ENCODE measurements at places on chromosomes 6 and 20. TPM values are rescaled to one million over a fixed set of nuclear protein-coding genes. Genes with fewer than 3 reads are reported as not detected.
A peak's percentile ranks its signal among the peaks of the same experiment; 100 is the strongest.

- peak; percentile 58 for DNase-seq
Measured at GRCh38 chr20:15654208-15654649, 919.0 kb downstream of the KIF16B start.

DNA sequence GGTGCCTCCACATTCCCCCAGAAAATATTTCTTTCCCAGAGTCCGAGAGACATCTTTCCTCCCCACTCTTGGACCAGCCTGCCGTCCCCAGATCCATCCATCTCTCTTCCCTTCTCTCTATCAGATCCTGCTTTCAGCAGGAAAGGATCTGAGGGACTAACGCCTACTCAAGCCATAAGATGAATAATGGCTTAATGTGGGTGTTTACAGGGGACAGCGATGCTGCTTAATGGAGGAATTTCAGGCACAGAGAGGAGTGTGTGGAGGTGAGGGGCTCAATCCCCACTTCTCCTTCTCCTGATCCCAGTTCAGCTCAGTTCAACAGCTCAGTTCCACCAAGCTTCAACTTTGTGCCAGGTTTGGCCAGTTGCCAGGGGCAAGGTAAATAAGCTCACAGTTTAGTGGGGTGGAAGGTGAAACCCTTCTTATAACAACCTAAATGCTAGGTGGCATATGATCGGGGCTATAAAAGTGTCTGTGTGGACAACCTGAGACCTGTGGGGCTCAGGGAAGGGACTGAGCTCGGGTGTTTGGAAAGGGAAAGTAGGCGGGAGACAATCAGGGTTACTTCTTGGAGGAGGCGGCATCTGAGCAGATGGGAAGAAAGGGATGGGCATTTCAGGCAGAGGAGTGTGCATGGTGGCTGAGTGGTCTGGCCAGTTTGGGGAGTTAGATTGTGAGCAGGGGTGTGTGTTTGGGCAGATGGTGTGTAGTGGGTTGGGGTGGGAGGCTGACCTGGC, 55.8 kb downstream of the CDH22 start:
- no peak for DNase-seq

DNA sequence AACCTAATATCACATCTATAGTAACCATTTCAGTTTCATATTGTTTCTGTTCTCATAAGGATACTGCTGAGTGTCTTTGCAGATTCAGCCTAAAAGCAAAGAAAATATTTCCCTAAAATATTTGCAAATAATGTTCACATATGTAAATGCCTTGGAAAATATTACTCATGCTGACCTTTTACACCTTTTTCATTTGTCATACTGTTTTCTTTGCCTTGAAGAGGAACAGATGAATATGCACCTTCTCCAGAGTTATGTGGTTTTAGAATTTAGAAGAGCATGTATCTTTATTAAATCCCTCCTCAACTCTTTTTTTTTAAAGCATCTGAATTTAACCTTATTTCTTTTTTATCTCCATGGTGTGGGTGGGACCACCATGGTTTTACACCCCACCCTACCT, 32.5 kb downstream of the NDUFAF5 start:
- peak; percentile 52 for DNase-seq

DNA sequence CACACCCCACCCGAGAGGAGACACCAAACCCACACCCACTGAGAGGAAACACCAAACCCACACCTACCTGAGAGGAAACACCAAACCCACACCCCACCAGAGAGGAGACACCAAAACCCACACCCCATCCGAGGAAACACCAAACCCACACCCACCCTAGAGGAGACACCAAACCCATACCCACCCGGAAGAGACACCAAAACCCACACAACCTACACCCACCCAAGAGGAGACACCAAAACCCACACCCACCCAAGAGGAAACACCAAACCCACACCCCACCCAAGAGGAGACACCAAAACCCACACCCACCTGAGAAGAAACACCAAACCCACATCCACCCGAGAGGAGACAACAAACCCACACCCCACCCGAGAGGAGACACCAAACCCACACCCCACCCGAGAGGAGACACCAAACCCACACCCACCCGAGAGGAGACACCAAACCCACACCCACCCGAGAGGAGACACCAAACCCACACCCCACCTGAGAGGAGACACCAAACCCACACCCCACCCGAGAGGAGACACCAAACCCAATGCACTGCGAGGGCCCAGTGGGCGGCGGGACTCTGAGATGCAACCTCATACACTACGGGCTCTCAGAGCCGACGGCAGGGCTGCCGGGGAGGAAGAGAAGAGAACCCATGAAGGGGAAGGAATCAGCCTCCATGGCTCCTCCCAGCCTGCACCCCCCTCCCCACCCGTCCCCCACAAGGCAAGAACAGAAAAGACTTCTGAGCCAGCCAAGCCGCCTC, 83.3 kb downstream of the TAF4 start:
- no peak for DNase-seq

DNA sequence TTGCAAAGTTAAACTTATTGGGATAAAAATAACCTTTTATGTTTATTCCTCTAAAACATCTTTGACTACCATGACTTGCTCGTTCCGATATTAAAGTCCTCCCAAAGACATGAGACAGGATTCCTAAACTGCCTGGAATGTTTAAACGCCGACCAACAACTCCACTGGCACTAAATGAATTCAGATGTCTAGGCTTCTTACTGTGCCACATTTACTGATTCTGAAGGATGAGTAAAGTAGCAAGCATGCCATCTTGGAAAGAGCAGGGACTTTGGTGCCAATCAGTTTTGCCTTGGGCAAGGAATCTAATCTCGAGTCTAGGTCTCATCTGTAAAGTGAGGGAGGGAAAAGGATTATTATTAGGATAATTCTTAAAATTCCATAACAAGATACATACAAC, 25.3 kb downstream of the MBOAT1 start:
- DNase-seq: peak; percentile 82

DNA sequence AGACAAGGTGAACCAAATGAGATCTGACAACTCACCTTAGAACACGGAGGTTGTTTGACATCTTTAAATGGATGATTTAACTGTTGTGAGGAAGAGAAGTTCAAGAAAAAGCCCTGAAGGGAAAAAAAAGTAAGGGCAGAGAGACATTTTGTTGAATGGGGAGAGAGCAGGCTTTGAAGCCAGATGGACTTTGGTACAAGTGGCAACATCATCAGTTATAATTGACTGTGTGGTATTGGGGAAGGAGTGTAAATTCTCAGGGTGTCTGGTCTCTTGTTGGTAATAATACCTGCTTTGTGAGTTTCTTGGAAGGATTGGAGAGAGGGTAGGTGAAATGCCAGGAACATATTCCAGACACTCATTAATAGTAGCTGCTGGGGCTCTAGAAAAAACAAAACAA, 21.6 kb downstream of the OGFRL1 start:
- DNase-seq: no peak

DNA sequence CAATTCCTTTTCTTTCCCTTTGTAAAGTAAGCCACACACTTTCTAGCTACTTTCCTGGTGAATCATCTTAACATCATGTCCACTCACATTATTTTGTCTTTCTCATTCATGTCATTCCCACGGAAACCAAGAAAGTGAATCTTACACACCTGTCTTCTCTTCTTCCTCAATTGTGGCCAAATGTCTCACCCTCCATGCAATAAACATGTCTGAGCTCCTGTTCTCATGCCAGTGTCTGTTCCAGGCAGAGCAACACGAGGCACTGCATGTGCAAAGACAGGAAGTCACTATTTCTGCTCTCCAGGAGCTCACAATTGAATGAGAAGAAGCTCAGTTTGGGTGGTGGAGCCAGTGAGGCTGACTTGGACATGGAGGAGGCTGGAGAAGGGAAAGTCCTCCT, 29.0 kb upstream of the TMEM244 start:
- peak; percentile 64 for DNase-seq

- DNase-seq: no peak
Measured at GRCh38 chr6:55578537-55579363, at the start of gene HMGCLL1. Gene HMGCLL1 (minus strand): TSS chr6:55579192. CDS start chr6:55579055, 137 bp downstream.

- DNase-seq: no peak
Measured at GRCh38 chr6:113823916-113824315, 33.2 kb upstream of the MARCKS start.

- DNase-seq: no peak
Measured at GRCh38 chr6:25692472-25692871, 40.5 kb downstream of the SCGN start.

GRCh38 chr6:145948328-145948727, 15.8 kb downstream of the SHPRH start:
- peak; percentile 51 for DNase-seq

DNA sequence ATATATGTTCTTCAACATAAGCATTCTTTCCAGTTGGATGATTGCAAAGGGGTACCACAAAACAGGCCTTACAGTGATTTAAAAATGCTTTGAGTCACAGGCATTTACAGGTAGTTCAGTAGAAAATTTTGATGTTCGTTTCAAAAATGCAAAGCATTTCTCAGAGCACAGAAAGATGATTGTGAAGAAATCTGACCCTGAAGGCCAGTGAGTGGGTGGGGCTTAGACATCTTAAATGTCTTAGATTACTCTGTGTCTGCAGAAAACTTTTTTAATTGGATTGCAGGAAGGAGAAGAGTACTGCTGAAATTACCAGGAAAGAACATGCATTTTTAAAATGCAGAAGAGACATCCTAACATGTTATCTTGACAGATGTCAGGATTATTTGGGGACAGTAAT, 268.3 kb downstream of the CDKAL1 start:
- DNase-seq: peak; percentile 24

GRCh38 chr6:47794577-47795135, 12.8 kb downstream of the OPN5 start:
- no peak for DNase-seq

DNA sequence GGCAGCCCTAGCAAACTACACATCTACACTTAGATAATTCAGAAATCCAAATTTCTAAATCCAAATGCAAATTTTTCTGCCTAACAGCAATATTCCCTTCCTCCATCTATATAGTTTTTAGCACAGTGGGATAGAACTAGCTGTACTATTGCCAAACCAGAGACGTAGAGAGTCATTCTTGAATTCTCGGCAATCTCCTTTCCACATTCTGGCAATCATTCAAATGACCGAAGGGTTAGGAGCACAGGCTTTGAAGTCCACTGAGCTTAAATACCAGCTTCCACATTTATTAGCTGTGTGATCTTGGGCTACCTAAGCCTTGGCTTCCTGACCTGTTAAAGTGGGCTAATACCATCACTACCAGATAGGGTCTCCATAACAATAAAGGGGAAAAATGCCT, 3.1 kb upstream of the RPS12 start:
- no peak for DNase-seq

- DNase-seq: no peak
Measured at GRCh38 chr6:109282756-109283155, 99.5 kb downstream of the CD164 start.

- DNase-seq: peak; percentile 86
Measured at GRCh38 chr6:3911614-3912336, 62.6 kb downstream of the FAM50B start.

GRCh38 chr20:14220986-14221385, 116.4 kb downstream of the FLRT3 start:
- DNase-seq: no peak

- DNase-seq: no peak
Measured at GRCh38 chr6:100565439-100566104, 100.9 kb upstream of the SIM1 start.

DNA sequence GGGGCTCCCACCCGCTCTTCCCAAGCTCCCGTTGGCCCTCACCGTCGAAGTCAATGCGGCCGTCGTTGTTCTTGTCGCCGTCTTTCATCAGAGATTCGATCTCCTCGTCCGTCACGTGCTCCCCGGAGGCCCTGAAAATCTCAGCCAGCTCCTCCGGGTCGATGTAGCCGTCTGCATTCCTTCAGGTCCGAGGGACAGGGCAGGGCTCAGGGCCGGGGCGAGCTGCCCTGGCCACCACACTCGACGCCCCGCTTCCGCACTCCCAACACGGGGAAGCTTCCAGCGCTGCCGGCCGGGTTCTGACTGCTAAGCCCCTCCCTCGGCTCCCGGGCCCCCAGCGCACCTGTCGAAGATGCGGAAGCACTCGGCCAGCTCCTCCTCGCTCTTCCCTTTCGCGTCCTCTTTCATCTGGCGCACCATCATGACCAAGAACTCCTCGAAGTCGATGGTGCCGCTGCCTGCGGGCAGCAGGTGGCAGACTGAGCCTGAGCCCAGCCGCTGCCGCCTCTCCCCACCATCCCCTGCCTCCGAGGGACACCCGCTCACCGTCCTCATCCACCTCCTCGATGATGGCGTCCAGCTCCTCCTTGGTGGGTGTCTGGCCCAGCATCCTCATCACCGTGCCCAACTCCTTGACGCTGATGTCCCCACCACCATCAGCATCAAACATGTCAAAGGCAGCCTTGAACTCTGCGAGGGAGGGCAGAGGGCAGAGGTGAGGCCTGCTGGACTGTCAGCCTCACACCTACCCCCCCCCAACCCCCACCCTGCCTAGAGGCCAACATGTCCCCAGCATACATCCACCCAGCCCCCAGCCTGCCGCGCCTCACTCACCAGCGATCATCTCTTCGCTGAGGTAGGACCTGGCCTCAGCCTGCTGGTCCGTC, 2.9 kb downstream of the TNNC2 start:
- DNase-seq: peak; percentile 65

GRCh38 chr20:51236421-51236820, 213.5 kb upstream of the KCNG1 start:
- DNase-seq: peak; percentile 17

DNA sequence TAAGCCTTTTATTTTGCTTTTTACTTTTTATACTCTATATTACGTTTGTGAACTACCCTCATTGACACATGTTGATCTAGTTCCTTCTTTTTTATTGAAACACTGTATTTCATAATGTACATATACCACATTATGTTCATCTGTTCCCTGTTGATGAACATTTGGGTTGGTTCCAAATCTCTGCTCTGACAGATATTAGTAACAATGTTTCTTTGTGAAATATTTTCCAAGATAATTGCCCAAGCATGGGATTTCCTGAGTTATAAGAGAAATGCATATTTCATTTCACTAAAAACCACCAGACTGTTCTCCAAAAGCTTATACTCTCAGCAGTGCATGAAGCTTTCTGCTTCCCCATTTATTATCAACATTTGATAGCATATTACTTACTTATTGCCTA, 44.2 kb upstream of the TNFRSF21 start:
- DNase-seq: no peak

DNA sequence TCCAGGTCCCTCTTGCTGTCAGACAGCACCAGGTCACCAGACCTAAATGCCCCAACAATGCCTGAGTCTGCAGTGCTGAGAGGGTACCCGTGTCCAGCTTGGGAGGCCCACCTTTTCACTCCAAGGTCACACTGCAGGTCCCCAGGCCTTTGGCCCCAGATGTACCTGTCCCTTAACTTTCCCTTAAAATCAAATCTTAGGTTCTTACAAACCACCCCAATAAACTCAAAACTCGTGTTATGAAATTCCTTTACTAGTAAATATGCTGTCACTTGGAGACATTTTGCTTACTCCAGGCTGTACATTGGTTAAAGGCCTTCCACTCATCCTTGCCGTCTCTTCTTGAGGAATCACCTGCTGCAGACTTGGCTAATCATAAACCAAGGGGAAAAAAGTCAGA, 165.7 kb upstream of the RREB1 start:
- no peak for DNase-seq

The SEMG1 gene
- total RNA-seq: not detected

The WFDC5 gene
- total RNA-seq: not detected

The SF3B5 gene
- total RNA-seq: 131 TPM

The STMND1 gene
- not detected for total RNA-seq

The TREML1 gene
- not detected for total RNA-seq

The LIN28B gene
- not detected for total RNA-seq

The NFATC2 gene
- 0.51 TPM for total RNA-seq

The ZSCAN31 gene
- 0.54 TPM for total RNA-seq

The KIAA1755 gene
- total RNA-seq: 5.1 TPM
